ENCODE measurements at places on chromosomes 1 and 21.

DNA sequence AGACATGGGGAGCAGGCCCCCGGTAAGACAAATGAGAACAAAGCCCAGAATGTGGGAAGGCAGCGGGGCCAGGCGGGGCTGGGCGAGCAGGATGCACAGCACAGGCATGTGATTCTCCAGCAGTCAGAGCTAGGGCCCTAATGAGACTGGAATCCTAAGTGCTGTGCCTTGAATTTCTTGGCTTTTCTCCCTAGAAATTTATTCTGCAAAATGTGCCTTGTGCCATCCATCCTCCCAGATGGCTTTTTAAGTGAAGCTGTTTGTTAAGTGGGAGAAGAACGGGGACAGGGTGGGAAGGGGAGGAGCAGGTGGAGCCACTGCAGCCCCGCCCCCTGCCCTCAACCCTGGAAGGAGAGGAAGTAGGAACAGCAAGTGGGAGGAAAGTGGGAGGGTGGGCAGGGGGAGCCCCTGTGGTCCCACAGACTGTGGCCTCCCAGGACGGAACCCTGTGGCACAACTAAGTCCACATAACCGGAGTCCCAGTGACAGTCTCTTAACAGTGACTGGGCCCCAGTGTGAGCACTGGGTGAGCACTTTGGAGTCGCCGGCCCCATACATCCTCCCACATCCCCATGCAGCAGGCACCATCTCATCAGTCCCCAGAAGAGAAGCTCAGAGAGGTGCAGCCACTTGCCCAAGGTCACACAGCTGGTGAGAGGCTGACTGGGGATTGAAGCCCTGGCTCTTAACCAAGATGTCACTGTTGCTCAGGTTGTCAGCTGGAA, 216.9 kb downstream of the MATN1 start:
- DNase-seq, result no peak

GRCh38 chr1:237016626-237017025, 12.4 kb upstream of the MT1HL1 start:
- no peak for DNase-seq

DNA sequence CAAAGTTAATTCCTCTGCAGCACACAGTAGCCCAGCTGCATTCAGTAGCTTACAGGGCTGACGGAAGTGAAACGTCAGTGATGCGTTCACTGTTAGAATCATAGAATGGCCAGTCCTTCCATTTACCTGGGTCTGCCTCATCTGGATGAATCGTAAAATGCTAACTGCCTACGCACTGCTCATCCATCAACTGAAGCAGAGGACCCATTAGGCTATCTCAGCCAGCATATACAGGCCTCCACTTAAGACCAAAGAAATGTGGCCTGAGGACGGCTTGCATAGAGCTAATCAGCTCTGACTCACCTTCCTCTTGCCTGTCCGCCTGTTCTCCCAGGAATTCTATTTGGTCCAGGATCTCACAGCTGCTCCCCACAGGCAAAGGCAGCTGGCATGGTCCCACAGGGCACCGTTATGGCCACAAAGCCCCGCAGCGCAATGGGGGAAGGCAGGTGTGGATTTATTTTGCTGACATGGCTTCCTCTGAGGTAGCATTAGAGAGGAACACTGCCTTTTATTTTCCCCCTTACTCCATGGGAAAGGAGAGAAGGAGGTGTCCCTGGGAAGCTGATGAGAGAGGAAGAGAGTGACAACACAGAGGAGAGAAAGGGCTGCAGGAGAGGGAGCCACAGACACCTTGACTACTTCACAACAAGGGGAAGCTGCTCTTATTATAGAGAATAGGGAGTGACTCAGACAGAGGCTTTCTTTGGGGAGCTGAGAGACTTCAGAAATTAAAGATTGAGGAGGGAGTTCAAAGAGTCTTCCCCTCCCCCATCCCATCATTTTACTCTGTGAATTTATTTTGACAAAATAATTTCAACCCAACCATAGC, 177.6 kb downstream of the HHIPL2 start:
- DNase-seq, result no peak

GRCh38 chr1:107365527-107366240, 224.8 kb downstream of the NTNG1 start:
- DNase-seq, result no peak

- no peak for DNase-seq
These were observed 4.7 kb upstream of the ABCB10 start for GRCh38 chr1:229563241-229563640.

DNA sequence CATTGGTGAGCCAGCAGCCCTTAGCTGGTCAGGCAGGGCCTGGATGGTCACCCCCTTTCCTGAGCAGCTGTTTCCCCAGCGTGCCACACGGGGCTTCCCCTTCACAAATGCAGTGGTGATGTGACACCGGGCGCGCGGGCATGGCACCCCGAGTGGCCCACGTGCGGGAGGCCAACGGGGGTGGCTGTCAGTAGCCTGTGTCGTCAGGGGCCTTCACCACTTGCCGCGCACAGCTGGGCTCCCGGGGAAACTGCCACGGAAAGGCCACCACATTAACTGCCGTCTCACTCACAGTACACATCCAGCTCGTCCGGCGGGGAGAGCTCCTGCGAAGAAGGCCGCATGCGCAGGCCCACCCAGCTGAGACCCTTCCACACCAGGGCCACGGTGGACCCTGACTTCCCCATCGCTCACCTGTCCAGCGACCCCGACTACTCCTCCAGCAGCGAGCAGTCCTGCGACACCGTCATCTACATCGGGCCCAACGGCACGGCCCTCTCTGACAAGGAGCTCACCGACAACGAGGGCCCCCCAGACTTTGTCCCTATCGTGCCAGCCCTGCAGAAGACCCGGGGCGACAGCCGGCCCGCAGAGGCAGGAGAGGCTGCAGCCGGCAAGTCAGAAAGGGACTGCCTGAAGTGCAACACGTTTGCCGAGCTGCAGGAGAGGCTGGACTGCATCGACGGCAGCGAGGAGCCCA, 530.5 kb downstream of the KIF26B start:
- no peak for DNase-seq

DNA sequence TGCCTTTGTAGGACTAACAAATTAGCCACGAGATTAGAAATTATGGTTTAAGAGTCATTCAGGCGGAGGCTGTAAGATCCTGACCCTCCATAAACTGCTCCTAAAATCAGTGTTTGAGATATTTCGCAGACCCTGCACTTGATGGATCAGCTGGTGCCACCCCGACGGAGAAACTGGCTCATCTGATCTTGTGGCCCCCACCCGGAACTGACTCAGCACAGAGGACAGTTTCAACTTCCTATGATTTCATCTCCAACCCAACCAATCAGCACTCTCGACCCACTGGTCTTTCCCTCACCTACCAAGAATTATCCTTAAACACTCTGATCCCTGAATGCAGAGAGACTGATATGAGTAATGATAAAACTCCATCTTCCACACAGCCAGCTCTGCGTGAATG, 3.7 kb upstream of the JAM2 start:
- no peak for DNase-seq

GRCh38 chr1:96416111-96416595, 305.4 kb upstream of the PTBP2 start:
- DNase-seq, result no peak

- DNase-seq, result no peak
These were observed 3.3 kb downstream of the URB1 start for GRCh38 chr21:32389337-32390015.

DNA sequence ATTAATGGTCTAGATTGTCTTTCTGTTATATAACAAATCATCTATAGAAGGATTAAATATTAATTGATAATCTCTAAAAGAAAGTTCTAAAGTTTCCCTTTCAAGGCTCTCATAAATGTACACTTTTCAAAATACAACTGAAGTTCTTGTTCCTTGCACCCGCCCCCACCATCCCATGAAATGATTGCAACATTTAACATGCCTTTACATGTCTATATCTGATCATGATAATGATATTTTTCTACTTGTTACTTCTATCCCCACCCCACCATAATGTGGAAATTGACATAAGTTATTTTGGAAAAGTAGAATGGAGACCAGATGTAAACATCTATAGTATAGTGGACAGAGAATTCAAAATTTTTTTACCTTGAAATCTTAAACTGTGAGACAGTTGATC, 186.6 kb downstream of the NTNG1 start:
- DNase-seq, result no peak

DNA sequence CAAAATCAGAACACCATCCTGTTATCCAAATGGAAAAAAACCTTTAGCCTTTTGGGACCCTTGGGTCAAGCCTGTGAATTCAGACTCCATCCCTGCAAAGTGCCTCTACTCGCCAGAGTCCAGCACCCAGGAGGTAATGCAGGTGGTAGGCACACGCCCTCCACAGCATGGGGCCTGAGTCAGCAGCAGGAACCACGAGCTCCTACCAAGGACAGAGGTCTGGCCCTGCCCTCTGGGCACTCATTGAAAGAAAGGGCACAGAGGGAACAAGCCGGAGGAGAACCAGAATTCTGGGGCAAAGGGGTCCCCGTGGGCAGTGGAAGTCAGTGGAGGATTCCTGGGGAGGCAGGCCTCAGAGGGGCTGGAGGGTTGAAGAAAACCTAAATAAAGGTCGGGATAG, 438.1 kb downstream of the NPHP4 start:
- DNase-seq, result no peak

GRCh38 chr1:167169642-167170041, 51.0 kb upstream of the POU2F1 start:
- no peak for DNase-seq

- no peak for DNase-seq
These were observed 39.5 kb downstream of the PDPN start for GRCh38 chr1:13623021-13623637.

DNA sequence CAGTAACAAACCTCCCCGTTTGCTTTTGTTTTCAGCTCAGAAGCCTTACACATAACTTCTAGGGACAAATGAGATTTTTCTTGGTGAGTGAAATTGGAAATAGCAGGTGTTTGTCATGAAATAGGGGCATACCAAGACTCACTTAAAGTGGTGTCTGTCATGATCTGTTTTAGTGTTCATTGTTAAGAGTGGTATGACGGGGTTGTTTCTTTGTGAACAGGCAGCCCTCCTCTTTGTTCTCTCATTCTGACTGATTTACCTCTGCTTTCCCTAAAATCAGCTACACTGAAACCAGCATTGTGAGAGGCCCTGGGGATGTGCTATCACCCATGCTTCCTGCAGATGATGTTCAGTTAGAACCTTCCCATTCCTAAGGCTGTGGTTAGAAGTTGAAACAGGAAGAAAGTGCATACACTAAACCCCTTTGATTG, 2.5 kb upstream of the ERO1B start:
- DNase-seq, result peak; percentile 52

- DNase-seq, result no peak
These were observed 18.7 kb upstream of the TRAF3IP3 start for GRCh38 chr1:209737118-209737505.

DNA sequence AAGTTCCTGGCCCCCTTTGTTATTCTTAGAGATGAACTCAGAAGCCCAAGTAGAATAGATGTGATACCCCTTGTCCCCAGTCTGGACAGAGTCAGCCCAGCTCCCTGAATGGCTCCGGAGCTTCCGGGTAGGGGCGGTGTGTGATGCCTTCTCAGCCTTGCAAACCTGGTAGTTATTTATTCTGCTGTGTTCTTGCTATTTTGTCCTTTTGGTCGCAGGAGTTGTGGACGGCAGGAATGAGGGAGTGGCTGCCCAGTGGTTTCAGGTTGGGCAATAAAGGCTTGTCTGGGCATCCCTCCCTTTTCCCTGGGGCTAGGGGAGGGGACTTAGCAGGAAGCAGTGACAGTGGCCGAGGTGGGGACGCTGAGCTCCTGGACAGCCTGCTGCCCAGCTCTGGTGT, 2.8 kb downstream of the PTPRU start:
- no peak for DNase-seq

GRCh38 chr1:24427545-24427862, 11.9 kb downstream of the NIPAL3 start:
- DNase-seq, result no peak

DNA sequence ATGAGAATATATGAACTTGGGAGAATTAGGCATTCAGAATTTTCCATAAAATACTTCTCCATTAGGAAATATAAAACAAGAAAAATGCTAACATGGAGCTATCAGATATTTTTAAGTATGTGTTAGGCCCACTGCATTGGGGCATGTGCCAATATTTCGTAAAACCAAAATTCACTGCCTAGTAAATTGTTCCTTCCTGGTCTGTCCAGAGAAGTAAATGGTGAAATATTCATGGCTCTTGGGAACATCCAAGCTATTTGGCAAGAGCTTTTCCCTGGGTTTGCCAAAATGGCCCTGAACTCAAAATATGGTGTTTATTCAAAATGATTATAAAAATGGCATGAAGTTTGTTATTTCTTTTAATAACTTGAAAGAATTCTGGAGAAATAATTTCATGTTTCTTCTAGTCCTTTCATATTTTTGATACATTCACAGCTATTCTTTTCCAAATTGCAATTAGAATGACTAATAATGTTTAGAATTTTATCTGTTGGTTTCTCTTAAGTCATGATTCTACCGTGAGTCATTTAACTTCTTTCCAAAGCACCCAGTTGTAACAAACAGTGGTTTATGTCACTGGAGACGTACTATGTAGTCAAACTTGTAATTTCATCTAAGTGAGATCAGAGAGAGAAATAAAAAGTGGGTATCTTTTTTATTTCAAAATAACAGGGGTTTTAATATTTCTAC, 25.7 kb upstream of the SLC19A2 start:
- DNase-seq, result no peak

GRCh38 chr1:209673631-209674417, 1.4 kb upstream of the G0S2 start:
- DNase-seq, result no peak

GRCh38 chr1:102178480-102178879, 181.8 kb upstream of the OLFM3 start:
- DNase-seq, result no peak

- DNase-seq, result no peak
These were observed 29.9 kb upstream of the LRRC3 start for GRCh38 chr21:44425307-44425894.

- peak; percentile 67 for DNase-seq
These were observed 11.8 kb upstream of the ALG14 start for GRCh38 chr1:95084317-95085176.

DNA sequence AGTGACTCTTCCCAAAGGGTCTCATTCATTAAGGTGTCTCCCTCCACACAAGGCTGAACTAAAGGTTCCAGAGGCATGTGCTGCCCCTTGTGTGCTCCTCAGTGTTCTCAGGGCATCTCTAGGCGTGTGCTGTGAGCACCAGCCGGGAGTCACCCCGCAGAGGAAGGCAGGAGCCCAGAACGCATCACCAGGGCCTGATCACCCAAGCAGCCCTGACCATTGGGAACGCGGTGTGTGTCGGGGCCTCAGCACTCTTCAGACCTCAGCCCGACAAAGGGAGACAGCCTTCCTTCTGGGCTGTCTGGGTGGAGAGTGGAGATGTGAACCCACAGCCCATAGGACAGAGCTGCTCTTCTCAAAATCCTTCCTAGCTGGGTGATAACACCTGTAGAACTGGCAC, 9.1 kb downstream of the SLC37A1 start:
- DNase-seq, result no peak
